ENCODE measurements at places on chromosomes 5 and 9.

- DNase-seq, result no peak
These were observed 46.3 kb downstream of the GGTA1 start for GRCh38 chr9:121453232-121453892.

DNA sequence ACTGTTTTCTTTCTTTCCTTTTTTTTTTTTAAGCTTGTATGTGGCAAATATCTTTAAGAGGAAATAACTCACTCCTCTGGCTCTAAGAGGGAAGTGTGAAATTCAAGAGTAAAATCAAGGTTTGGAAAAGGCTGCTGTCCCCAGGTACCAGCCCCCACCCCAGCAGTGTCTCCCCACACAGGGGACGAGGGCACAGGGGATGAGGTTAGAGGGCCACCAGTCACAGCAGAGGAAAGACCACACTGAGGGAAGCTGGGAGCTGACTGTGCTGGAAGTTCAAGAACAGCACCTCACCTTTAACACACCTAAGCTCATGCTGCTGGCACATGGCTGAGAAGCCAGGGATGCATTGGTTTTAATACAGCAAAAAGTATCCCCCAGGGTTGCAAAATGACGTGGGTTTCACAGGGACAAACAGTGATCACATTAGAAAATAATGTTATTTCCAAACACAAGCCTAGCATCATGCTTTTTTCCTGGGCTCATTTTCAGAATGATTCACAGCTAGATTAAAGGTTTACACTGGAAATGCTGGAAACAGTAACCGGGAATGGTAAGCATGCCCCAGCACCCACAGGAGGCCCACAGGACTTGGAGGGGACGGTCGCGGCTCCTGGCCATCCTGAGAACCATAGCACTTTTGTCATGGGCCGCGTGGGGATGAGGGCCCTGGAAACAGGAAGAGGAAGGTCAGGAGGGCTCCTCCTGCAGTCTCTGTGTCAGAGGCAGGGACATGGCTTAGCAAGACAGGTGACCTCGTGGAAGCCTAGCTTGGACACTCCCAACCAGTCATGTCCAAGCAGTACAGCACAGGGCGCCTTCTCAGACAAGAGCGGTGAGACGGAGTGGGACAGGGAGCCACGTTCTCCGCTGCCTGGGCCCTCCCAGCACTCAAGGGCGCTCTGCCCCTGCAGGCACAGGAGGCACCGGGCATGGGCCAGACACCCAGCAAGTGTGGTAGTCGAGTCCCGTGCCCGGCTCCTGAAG lies 6.9 kb downstream of the LPCAT1 start:
- peak; percentile 45 for DNase-seq

DNA sequence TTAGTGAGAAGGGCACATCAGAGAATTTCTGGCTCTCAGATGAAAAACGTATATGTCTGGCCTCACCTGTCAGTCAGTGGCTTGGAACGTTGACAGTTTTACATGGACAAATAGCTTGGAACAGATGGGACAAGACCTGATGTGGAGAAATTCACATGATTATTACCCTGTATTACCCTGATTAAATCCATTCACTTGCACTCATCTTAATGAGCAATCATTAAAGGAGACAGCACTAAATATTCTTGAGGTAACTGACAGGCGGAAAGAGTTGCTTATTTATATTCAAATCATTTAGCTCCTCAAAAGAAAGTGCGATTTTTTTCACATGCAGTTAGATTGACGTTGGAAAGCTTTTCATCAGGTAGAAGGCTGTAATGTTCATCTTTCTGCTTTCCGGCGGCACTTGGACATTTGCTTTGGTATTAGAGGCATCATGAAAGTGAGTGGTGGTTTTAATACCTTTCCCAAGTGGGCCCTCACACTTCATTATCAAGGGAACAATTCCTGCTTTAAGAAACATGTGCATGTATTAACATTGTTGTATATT lies 11.7 kb upstream of the TAS2R1 start:
- no peak for DNase-seq

DNA sequence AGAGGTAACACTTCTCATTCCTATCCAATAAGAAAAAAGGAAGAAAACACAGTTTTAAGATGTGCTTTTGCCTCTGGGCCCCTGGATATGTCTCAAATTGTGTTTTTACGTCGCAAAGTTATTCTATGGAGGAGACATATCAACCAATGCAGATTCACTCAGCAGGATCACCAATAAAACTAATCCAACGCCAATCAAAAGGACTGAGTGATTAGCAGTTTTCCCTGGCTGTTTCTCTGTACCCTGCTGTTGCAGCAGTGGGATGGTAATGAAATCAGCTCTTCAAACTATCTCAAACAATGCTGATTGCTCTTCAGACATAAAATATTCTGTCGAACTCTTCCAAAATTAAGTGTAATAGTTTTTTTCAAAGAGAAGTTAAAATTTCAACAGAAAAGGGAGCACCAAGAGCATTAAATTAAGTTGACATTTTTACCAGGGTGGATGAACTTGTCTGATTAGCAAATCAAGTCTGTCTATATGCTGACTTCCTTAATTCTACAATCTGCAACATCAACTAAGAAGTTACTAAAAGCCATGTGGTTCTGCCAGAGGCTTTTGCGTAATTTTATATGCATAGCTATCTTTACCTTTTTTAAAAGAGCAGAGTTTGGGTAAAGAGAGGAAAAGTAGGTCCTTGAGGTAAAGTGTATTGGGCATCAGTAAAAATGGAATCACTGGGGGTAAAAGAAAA lies 9.7 kb upstream of the HK3 start:
- no peak for DNase-seq

- no peak for DNase-seq
These were observed 30.4 kb downstream of the RAB14 start for GRCh38 chr9:121171236-121171635.

DNA sequence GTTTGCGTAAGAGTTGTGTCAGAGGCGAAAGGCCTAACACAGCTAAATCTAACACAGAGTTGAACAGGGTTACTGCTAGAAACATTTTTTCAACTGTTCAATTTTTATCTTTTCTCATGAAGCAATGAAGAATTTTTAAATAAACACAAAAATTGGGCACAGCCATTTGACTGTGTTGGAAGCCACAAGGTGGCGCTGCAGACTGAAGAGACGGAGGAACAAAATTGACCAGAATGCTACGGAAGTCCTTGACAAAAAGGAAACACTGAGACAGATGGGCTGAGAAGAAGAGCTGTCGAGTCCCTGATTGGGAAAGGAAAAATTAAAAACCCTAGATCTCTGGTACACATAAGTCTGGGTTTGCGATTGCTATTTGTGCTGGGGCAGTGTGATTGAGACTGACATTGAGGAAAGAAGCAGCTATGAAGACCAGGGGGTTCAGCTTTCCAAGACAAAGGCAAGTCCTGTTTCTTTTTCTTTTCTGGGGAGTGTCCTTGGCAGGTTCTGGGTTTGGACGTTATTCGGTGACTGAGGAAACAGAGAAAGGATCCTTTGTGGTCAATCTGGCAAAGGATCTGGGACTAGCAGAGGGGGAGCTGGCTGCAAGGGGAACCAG lies at the start of gene PCDHB9:
Gene PCDHB9, plus strand, starts transcription at position 265 of the 616 bp plus-strand sequence. Its CDS starts 158 bp downstream, at position 423.
- no peak for DNase-seq

GRCh38 chr5:172144931-172145869 lies 42.8 kb downstream of the STK10 start:
- DNase-seq, result no peak

- no peak for DNase-seq
These were observed 46.7 kb downstream of the VAV2 start for GRCh38 chr9:133945314-133945975.

- no peak for DNase-seq
These were observed 168.4 kb upstream of the MPDZ start for GRCh38 chr9:13447843-13448422.

- DNase-seq, result no peak
These were observed 30.6 kb downstream of the NDUFS6 start for GRCh38 chr5:1831677-1832313.

DNA sequence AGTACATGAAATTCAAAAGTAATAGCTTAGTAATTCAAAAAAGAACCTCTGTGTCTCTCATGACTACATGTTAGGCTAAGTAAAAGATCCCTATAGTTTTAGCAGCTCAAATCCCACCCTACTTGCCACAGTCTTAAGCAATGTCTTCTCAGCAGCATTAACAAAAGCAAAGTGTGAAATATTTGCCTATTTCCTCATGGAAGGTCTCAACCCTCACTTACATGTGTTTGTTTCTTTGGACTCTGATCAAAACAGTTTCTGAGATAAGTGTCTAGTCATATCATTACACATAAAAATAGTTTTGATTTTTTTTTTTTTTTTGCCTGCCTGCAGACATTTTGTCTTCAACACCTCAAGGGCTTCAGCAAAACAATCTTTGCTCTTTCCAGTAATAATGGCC lies 310.5 kb downstream of the CETN3 start:
- DNase-seq, result no peak

GRCh38 chr9:1977026-1977425 lies 38.1 kb upstream of the SMARCA2 start:
- DNase-seq, result no peak

GRCh38 chr5:74640954-74641734 lies 616 bp upstream of the ENC1 start:
- no peak for DNase-seq

DNA sequence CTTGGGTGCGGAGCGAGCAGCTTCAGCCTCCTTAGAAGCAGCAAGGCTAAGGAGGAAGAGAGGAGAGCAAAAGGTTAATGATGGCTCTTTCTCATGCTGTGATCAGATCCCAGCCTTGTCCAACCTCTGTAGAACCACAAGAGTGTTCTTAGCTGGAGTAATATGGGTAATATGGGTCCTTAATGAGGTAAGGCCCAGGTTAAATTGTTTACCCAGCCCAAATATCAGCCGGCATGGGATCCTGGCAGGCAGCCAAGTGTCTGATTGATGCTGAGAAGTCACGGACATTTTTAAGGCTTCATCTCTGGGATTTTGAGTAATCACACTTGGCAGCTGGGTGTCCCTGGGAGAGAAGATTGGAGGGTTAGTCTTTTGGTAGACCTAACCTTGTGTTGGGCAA lies 32.3 kb downstream of the GLRA1 start:
- DNase-seq, result no peak

DNA sequence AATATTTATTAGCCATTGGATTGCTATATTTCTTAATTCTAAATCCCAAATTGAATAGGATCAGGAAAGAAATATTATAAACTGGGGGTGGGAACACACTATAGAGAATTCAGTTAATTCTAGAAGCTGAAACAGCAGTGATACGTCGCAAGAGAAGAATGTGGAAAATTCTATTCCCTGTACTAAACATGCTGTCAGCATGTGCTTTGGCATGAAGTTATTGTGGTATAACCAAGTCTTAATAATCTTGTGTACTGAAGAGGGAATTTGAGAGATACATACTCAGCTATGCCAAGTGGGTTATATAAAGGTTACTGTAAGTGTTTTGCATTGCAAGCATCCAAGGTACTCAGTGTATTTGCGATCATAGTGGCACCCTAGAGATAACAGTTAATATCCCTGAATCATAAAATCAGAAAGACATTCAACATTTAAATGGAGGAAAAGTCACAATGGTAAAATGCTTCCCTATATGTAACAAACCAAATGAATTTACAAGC lies 1492.9 kb upstream of the C9orf72 start:
- no peak for DNase-seq

DNA sequence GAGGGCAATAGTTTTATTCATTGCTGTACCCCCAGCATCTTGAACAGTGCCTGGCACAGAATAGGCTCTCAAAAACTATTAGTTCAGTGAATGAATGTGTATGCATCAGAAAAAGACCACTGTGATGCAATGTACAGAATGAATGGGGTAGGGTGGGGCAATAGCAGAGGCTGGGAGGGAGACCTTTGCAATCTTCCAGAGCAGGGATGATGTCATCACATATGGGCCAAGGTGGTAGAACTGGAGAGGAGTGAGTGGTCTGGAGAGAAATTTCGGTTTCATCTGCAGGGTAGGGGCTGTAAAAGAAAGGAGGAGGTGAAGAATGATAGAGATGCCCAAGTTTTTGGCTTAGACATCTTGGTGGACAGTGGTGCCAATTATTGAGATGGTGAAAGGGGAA lies 23.4 kb upstream of the ARAP3 start:
- no peak for DNase-seq

GRCh38 chr9:28410411-28410810 lies 837.1 kb upstream of the C9orf72 start:
- DNase-seq, result no peak

DNA sequence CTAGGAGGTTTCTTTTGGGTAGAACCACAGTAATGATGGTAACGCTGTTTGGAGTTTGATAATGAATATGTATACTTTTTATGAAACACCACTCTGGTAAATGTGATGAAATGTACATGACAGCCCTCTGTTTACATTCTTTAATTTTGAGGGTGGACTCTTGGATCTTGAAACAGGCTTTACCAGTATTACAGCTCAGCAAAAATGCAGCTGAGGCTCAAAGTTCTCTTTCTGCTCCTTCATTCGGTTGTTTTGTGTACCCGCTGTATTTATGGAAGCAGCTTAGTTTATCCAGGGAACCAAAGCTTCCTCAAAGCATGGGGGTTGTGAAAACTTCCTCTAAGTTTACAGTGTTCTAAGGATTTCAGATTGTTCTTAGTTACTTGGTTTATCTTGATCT lies 11.1 kb downstream of the GAPVD1 start:
- no peak for DNase-seq

GRCh38 chr5:74446725-74447241 lies 193.7 kb downstream of the ENC1 start:
- no peak for DNase-seq

Measured in H1 (cell line).